ENCODE measurements at places on chromosomes 12 and 14. TPM values are rescaled to one million over a fixed set of nuclear protein-coding genes. Genes with fewer than 3 reads are reported as not detected.

FAM181A gene
- not detected for total RNA-seq

LRFN5 gene
- total RNA-seq, result 0.29 TPM

TBC1D30 gene
- 0.66 TPM for total RNA-seq

DDHD1 gene
- total RNA-seq, result 6.3 TPM

CIROP gene
- total RNA-seq, result not detected

RCOR1 gene
- total RNA-seq, result 32.9 TPM

GPN3 gene
- 50.3 TPM for total RNA-seq

ITPR2 gene
- 9.3 TPM for total RNA-seq

B3GNT4 gene
- 0.29 TPM for total RNA-seq

GPRC5A gene
- total RNA-seq, result 10.1 TPM

EEA1 gene
- 5.9 TPM for total RNA-seq

ZNF385A gene
- total RNA-seq, result 5.3 TPM

GRCh38 chr14:34482463-34482862 lies 20.4 kb upstream of the SPTSSA start:
- no peak for DNase-seq

DNA sequence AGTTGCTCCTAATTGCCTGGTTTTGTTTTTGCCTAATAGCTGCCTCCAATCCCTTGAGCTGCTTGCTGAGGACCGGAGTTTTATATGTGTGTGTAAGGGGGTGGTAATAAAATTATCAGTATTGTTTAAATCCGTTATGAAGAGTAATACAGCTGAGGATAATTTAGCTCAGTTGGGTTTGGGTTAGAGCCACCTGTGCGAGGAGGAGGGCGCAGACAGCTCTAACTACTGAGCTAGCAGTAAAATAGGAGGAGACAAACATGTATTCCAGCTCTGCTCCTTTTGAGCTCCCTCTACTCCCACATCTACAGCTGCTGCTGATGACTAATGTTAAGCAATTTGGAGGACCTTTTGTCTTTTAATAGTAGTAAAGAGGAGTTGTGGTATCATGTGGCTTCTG lies 61.5 kb downstream of the SPATS2 start:
- peak; percentile 16 for DNase-seq

DNA sequence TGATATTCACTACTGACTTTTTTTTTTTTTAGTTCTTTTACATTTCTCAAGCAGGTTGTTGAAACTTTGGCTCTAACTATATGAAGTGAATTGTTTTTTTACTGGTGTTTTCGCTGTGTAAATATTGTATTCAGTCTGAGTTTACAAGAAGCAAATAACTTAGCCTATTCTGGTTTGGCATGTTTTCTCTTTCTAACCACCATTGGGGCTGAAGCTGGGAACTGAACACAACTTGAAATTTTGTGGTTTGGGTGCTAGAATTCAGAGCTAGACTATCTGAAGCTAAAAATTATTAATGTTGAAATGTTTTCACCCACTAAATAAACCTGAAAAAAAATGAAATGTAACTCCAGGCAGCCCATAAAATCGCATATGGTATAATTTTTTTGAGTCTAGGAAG lies 37.2 kb downstream of the RAD51B start:
- peak; percentile 47 for DNase-seq

DNA sequence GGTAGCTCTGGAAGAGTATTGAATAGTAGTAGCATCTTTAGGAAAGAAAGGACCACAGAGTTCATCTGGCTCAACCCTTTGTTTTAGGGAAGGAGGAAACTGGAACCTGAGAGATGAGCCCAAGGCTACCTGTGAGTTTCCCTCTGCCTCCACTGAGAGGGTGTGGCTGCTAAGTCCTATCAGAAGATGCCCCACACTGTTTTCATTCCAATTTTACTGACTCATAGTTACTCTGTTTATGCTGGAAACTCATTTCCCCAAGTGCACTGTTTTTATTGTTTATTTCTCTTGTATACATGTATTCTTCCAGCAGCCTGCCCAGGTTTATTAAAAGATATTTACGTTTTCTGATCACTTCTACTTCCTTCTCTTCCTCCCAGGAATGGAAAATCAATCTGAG lies 127.4 kb upstream of the ARHGAP5 start:
- peak; percentile 58 for DNase-seq

GRCh38 chr12:113903381-113903863 lies 62.7 kb downstream of the RBM19 start:
- no peak for DNase-seq

- peak; percentile 27 for DNase-seq
Measured at GRCh38 chr14:96274543-96274942, 18.5 kb downstream of the BDKRB1 start.

- DNase-seq, result no peak
Measured at GRCh38 chr12:105219261-105220028, 16.5 kb downstream of the APPL2 start.

DNA sequence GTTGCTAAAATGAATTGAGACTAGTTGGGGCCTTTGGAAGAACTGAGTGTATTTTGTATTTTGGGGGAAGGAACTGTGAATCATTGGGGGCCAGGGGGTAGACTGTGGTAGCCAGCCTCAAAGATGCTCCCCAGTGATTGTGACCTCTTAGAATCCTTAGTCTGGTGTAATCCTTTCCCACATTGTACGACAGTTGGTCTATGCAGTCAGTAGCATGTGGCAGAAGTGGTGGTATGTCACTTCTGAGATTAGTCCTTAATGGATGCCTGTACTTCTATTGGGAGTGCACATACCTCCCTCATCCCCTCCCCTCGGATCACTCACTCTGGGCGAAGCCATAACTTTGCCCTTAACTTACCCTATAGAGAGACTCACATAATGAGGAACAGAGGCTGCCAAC lies 48.0 kb downstream of the USP15 start:
- DNase-seq, result no peak

GRCh38 chr12:1529228-1529861 lies 65.0 kb downstream of the FBXL14 start:
- no peak for DNase-seq

DNA sequence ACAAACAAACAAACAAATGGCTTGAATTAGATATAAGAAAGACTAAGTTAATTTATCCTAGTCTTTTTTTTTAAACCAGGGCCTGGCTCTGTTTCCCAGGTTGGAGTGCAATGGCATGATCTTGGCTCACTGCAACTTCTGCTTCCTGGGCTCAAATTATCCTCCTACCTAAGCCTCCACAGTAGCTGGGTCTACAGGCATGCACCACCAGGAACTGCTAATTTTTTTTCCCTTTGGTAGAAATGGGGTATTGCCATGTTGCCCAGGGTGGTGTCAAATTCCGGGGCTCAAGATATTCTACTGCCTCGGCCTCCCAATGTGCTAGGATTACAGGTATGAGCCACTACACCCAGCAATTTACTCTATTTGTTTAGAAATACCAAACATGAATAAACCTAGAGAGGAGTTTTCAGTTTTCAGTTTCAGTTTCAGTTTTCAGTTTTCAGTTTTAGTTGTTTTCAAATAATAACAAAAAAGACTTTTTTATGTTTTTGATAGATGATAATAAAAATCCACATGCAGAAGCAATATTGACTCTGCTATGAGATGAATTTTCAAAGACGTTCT lies 817.0 kb downstream of the FLRT2 start:
- no peak for DNase-seq

DNA sequence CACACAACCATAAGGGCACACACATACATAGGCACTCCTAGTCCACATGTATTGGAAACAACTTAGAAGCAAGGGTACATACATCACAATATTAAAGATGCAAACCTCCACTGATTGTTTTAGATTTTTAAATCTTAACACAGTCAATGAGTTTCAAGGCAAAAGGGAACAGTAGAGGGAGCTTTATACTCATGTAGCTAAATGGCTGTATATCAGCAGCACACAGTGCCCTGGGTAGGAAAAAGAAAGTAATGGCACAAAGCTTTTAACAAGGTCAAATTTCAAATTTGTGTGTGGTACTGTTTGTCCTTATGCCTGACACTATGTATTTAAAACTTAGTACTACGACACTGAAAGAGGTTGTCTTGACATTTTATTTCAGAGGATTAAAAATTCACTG lies 262.0 kb downstream of the MED13L start:
- DNase-seq, result peak; percentile 39

- DNase-seq, result no peak
Measured at GRCh38 chr14:95190857-95191256, 33.5 kb upstream of the DICER1 start.

DNA sequence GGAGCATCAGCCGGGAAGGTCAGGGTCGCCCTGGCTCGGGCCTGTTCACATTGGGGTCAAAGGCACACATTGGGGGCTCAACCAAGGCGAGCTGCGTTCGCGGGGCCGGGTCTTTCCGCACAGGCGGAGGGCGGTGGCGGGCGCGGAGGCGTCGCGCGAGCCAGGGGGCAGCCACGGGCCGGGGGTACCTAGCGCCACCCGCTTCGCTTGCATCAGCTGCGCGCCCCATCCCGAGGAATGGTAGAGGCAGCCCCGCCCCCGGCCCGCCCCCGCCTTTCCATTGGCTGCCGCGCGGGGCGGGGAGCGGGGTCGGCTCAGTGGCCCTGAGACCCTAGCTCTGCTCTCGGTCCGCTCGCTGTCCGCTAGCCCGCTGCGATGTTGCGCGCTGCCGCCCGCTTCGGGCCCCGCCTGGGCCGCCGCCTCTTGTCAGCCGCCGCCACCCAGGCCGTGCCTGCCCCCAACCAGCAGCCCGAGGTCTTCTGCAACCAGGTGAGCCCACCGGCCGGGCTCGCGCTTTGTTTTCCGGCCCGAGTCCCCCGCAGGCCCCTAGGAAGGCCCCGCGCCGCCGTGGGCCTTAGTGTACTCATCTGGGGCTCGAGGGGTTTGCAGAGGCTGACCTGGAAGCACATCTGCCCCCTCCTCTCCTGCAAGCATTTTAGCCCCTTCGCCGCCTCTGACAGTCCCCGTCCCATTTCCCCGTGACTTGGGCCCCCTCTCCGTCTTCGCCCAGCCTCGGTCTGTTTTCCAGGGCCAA lies at the start of gene ALDH2:
Gene ALDH2, plus strand, starts transcription at position 326 of the 754 bp plus-strand sequence. Its CDS starts 50 bp downstream, at position 376.
- no peak for DNase-seq

DNA sequence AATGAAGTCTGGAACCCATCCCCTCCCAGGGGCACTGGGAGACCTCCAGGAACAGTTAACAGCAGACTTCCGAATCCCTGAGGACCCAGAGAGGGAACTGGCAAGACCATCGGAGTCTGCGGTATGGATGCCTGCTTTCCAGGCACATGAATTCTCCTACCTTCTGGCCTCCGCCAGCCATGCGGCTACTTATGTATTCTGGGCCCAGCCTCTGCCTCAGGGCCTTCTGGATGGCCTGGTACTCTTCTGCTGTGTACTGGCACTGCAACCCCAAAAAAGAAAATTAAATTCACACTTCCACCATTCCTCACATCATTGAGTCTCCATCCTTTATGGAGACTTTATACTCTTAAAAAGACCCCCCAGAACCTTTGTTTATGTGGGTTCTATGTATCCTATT lies 18.4 kb downstream of the RAD52 start:
- no peak for DNase-seq

DNA sequence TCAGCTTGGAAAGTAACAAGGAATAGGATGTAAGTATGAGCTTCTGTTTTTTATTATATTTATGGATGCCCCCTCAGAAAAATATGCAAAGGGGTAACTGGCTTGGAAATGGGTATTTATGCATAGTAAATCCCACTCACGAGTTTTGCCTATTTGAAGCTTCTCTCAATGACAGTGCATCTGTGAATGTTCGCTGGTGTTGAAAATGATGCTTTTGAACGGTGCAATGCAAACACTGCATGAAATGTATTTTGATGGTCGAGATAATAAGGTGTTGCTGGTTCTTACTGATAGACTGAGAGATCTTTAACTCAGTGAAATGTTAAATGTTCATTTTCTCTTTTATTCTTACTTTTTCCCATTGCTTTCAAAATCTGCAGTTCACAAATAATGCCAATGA lies 36.0 kb upstream of the PSEN1 start:
- no peak for DNase-seq

DNA sequence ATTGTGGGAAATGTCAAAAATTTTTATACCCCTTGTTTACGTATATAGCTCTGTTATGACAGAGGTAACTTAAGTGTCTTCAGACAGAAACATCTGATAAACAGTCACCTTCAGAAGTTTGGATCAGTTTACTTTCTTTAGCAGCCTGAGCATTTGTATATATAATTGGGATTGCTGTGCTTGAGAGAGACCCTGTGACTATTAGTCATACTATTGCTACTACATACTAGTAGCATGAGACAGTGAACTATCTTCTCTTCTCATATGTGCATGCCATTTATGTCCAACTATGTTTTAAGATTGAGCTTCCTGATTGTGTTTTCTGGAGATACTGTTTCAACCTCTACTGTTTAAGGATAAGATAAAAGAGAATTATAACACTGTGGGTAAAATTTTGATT lies 101.5 kb downstream of the PDE6H start:
- no peak for DNase-seq

DNA sequence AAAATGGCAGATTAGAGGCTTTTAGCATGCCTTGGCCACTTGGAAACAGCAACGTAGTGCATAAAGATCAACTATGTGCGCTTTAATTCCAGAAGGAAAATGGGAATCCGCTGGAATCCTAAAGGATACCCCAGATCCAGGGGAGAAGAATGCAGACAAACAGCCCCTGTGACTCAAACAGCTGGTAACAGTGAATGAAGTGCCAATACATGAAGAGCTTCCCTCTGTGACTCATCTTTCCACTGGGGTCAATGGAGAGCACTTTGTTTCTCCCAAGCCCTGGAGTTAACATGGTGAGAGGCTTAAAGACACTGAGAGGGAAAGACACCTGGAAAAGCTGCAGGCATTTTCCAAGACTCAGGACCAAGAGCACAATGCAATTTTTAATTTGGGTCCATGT lies 263.1 kb downstream of the CEP128 start:
- DNase-seq, result no peak

DNA sequence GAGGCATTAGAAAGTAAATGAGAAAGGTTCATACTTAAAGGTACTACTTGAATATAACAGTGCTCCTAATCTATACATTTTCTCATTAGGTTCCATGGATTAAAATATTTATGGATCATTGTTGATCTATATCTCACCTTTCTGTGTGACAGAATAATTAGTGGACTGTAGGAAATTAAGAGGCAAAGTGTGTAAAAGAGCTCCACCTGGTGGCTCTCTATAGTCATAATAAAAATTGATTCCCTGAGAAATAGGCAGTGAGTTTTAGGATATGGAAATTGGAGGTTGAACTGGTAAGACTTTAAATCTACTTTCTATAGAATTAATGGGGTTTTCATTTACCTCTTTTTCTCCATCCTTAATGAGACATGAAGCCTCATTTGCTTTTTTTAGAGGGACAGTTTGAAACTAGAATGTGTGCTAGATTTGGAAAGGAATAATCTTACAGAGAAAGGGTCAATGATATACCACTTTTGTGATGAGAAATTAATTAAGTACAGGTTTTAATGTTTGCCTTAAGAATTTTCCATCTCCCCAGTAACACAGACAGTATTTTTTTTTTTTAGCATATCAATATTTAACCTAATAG lies 11.8 kb upstream of the DERA start:
- DNase-seq, result no peak

DNA sequence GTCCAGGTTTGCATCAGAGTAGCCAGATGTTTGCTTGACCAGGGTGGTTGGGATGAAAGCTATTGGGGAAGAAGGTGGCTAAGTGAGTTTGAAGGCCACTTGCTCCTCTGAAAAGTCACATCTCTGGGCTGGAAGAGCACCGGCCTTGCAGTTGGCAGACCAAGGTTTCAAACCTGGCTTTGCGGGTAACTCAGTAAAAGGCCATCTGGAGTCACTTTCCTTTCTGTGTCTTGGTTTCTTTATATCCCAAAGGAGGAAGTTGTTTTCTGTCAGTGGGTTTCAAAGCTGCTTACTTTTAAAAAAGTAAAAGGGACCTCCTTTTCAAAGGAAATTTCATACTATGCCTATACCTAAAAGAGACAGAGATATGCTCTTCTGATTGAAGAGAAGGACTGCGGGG lies 26.2 kb upstream of the CMA1 start:
- no peak for DNase-seq

Measured in H4 (cell line).